ENCODE measurements at places on chromosomes 7 and 10.

DNA sequence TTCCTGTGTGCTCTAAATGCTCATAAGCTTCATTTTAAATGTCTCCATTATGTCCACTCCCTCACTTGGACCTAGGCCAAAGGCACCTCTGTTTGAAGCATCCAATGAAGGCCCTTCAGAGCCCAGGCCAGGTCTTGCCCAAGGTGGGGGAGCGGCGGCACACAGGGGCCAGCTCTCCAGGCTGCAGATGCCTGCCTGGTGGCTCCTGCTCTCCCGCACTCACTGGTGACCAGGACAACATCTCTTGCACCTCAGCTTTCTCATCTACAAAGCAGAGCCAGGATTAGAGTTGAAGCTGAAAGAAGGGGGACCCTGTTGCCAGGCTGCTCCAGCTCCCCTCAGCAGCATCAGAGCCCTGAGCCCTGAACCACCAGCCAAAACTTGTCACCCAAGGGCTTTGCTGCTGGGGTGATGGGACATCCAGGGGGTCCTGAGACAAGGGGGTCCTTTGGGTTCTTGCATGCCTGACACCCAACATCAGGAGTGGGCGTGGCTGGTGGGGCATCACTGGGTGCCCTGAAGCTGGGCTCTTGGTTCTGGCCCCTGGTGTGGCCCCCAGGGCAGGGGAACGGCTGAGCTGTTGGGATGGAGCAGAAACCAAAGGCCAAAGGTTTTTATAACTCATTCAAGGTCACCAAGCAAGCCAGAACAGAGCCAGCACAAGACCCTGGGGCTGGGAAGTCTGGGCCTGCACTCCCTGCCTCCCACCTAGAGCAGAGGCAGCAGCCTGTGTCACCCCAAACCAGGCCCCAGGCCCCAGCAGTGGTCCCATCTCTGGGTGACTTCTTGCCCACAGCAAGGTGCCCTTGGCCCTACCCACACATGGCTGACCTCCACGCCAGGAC lies 1.2 kb downstream of the NACAD start:
- no peak for DNase-seq

DNA sequence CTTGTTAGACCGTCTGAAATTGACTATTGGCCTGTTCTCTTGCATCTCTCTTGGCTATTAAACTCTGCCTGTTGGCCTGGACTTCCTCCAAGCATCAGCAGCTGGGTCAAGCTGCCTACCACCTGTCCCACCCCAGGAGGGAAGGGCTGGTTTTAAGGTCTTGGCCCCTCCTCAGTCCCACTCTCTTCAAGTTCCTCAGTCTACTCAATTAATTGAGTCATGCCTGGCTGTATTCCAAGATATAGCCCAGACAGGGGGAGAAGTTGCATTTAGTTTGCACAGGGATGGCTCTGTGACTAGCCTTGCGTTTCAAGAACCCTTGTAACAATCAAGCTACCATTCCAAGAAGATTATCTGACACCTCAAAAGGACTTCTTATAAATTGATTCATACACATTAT lies 113.8 kb upstream of the GLI3 start:
- no peak for DNase-seq

- no peak for DNase-seq
These were observed 52.7 kb downstream of the RBM17 start for GRCh38 chr10:6141296-6142151.

DNA sequence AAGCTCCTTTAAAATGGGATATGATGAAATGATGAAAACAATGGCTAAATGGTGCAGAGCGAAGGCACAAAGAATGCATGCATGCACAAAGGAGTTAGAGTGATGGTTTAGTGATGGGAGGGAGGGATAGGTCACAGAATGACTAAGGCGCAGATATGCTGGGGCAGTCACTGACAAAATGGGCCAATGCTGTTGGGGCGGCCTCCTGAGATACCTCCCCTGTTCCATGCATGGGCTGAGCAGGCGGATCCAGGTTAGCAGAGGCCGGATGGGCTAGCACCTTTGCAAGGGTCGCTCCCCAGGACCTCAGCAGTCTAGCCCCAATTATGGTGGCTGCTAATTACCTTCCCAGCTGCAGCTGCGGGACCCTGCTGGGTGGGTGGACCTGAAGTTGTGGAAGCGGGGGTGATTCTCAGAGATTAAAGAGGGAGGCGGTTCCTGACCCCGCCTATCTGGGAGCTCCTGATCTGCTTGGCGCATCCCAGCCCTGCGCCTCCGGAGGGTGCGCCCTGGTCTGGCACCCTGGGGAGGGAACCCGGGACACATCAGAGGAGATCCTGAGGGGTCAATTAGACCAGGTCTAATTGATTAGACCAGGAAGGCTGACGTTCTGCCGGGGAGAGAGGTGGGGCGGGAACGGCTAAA lies 175.0 kb downstream of the CYP26A1 start:
- no peak for DNase-seq

DNA sequence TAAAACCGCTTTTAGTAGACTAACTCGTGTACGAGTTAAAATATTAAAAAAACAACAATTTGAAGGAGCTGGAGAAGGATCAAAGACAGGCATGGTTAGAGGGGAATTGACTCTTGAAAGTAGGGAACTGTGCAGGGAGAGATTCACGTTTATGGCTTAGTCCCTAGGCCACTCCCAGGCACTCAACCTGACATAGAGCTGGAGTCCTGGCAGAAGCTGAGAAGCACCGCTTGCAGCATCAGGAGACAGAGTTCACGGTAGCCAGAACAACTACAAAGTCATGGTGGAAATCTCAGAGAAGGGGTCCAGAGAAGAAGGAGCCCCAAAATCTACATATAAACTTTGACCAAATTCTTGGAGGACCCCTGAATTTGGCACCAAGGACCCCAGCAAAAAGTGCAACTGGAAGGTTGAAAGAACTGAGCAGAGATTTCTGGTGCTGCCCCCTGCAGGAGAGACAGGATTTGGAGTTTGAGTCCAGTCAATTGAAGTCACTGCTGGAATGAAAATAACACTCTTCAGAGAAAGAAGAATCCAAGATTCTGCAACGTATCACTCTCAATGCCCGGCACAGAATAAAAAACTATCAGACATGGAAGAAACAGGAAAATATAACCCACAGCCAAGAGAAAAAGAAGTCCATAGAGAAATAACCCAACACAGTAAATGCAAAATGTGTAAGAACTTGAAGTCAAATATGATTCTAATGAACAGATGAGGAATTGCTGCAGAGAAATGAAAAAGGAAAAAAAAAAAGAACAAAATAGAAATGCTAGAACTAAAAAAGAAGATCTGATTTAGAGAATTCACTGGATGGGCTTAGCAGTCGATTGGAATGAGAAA lies 493.3 kb upstream of the PODXL start:
- no peak for DNase-seq

DNA sequence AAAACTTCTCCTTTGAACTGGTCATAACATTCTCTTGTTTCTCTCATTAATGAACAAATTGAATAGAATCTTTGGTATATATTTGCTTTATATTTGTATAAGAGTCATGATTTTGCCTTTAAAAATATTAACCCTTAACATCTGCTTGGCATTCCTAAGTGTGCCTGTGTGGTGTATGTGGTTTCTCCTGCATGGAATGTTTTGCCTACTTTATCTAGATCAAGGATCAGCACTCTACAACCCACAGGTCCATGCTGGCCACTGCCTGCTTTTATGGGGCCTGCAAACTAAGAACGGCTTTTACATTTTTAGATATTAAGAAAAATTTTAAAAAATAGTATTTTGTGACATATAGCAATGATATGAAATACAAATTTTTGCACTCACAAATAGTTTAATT lies 4.3 kb upstream of the LAMB4 start:
- no peak for DNase-seq

DNA sequence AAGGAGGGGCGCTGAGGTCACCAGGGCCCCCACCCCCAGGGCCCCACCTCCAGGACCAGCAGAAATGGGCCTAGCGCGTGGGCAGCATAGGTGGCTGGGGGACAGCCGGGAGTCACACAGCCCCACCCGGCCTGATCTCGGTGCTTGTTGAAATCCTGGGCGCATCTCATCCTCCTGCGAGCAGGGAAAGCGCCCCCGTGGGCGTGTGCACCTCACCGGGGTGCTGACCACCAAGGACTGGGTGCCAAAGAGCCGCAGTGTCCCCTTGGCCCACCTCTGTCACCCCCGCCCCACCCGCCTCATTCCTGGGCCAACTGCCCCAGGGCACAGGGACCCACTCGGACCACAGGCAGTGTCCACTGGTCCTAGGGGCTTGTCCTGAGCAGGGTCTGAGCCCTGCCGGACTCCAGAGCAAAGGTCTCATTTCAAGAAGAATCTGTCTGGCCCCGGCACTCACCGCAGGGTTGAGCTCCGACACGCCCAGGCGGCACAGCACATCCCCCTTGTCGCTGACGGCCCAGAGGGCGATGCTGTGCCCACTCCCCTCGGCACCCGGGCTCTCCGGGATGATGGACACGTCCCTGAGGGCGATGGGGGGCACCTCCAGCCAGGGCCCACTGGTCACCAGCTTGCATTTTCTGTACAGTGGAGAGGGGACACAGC lies 11.4 kb downstream of the BHLHA15 start:
- DNase-seq = no peak

- no peak for DNase-seq
These were observed 38.9 kb downstream of the ANKMY2 start for GRCh38 chr7:16606704-16607103.

- DNase-seq = no peak
These were observed 395.7 kb upstream of the NRG3 start for GRCh38 chr10:81479316-81479715.

- no peak for DNase-seq
These were observed 700 bp downstream of the GSAP start for GRCh38 chr7:77415476-77415822.

GRCh38 chr10:260819-261429 lies 125.7 kb downstream of the ZMYND11 start:
- DNase-seq = no peak

DNA sequence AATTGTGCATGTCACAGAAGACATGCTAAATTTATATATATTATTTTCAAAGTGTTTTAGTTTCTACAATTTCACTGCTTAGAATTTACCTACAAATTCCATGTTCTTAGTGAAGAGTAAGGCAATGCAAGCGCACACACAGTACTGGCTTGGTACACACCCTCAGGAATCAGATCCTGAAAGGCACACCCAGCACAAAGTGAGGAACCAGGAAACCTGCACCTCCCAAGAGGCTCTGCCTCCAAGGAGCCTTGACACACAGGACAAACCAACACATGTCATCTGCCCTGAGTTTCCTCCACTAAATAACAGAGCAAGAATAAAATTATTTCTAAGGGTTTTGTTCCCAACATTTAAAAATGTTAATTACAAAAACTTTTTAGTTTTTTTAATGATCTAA lies 156.2 kb downstream of the PARD3 start:
- DNase-seq = no peak

DNA sequence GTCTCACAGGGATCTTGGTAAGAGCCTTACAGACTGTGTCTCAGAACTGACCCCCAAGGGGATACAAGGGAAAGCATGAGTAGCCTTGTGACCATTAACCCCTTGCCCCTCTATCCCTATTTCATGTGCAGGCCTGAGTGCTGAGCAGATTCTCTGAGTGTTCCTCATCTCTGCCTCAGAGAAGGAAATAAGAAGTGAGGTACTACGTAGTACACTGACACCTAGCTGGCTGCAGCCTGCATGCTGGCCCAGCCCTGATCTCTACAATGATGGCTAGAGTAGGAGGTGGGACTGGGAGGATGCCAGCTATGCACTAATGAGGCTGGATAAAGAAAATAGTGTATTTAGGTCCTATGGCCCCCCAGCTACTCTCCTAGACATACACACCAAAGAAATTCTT lies 174.9 kb upstream of the HPS1 start:
- DNase-seq = no peak

DNA sequence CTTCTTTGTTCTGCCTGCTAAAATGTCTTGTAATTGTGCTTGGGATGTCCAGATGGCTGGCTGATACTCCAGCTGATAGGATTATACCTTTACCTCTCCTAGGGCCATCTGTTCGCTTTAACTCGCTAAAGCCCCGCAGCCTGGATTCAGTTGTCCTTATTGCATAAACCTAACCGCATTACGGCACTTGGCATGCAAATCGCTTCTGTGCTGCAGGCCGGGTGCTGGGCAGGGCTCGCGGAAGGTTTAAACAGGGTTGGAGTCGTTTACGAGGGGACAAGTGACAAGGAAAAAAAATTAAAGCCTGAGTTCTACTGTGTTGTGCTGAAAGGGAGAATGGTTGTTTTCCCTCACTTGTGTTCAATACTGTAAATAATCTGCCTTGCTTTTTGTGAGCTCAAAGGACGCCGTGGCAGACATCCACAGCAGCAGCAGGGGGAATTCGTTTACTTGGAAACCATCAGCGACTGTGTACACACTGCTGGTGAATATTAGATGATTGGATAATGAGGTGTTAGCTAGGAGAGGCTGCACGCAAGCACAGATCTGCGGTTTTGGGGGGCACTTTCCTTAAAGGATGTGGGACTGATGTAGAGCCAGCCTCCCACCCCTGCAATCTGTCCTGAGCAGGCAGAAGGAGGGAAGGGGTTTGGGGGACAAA lies 93.0 kb downstream of the EBF3 start:
- DNase-seq = no peak

GRCh38 chr10:133110609-133111275 lies 23.0 kb downstream of the ADGRA1 start:
- no peak for DNase-seq

DNA sequence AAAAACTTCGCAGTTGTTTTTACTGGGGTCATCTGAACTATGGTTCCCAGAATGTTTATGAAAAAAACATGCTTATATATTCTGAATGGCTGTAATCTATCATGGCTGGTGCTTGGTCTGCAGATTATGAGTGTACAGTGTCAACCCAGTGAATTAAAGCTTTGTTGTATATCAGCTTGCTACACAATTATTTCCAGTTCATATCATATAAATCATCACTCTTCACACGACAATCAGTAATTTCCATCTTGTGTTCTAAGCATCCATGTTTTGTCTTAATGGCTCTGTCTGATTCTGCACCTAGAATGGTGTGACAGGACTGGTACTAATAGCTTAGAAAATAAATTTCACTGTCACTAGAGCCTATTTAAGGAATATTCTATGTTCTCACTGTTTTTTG lies 83.6 kb downstream of the CABCOCO1 start:
- DNase-seq = no peak

DNA sequence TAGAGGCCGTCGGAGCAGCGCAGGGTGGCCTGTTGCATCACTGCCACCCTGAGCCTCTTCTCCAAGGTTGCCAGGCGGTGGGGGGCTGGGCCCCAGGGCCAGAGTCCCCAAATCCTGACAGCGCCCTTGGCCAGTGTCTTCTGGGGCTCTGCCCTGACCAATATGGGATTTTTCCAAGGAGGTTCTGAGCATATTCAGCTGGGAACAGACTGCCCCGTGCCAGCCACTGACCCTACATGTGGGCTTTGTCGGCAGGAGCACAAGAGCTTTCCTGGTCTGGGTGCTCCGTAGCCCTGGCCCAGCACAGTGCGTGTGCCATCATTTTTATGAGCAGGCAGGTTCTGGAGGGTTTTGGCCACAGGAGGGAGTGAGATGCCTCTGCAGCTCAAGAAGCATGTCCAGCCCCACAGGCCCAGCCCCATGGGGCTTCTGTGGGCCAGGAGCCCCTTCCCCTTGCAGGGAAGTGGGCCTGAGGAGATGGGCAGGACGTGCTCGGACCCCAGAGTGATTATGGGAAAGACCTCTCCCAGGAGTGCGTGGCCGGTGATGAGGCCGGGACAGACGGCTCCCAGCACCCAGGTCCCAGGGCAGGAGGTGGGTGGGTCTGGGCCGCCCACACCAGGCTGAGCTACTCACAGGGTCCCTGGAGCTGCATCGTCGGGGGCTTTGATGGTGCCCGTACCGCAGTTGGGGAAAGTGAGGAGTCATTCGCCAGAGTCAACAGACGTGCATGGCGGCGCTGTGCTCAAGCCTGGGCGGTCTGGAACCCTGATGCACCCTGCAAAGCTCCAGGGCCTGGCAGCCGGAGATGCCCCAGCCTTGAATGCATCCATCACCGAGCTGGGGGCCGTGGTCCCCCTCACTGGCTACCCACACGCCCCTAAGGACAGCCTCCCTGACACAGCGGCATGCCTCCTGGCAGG lies 66.6 kb downstream of the PWWP2B start:
- DNase-seq = no peak
